ENCODE measurements at places on chromosomes 4 and X.

DNA sequence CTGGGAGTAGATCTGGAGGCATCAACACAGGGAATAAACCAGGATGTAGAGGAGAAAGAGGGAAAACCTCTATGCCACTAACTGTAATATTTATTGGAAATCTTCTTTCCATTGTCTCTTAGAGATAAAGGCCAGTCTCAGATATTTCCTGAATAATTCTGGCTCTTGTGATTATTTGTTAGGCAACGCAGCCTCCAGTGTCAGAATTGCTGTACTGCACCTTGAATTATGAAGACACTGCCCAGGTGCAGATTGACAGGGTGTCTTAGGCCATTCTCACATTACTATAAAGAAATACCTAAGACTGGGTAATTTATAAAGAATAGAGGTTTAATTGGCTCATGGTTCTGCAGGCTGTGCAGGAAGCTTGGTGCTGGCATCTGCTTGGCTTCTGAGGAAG, 100.7 kb upstream of the ZDHHC15 start:
- no peak for DNase-seq

GRCh38 chr4:28948501-28948900, 1771.7 kb upstream of the PCDH7 start:
- DNase-seq: no peak

DNA sequence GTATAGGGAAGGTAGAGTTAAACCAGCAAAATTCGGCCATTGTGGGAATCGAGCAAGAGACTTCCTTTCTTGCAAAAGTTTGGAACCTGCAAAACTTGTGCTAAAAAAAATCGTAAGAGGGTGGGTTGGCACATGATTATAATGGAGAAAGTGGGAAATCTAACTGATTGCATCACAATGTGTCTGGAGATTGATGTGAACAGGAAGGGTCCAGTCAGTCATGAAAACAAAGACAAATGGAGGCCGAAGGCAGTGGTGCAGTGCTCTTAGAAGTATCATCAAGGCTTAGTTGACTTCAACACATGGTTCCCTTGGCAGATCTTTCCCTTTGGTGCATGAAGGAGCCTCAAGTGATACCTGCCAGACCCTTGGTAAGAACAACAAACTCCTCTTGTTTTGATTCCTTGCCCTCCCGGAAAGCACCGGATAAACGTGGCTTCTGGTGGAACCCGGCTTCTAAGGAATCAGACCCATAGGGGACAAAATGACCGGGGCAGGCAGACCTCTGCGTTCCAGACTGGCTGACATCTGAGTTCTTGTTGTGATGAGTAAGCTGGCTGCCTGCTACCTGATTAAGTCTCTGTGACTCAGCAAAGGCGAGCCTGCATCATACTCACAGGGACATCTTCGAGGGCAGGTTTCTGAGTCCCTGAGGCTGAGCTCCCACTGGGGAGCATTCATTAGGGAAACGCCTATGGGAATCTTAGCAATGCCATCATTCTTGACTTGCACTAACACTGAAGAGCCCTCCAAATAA, 87.7 kb upstream of the MAP3K15 start:
- no peak for DNase-seq

DNA sequence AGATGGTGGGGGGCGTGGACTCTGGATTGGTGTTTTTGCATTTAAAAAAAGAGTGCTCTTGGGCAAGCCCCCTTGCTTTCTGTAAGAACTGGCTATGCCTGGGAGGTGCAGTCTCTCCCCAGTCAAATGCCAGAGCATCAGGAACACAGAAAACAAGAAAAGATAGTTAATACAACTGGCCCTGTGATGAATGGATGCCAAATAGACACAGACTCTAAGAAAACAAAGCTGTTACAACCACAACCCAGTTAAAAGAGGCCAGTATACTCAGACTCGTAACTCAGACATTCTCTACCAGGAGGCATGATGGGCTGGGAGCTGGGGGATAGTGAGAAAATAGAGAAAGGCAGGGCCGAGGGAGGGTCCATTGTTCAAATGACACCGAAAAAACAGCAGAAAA, 32.5 kb upstream of the C1QTNF7 start:
- DNase-seq: no peak

DNA sequence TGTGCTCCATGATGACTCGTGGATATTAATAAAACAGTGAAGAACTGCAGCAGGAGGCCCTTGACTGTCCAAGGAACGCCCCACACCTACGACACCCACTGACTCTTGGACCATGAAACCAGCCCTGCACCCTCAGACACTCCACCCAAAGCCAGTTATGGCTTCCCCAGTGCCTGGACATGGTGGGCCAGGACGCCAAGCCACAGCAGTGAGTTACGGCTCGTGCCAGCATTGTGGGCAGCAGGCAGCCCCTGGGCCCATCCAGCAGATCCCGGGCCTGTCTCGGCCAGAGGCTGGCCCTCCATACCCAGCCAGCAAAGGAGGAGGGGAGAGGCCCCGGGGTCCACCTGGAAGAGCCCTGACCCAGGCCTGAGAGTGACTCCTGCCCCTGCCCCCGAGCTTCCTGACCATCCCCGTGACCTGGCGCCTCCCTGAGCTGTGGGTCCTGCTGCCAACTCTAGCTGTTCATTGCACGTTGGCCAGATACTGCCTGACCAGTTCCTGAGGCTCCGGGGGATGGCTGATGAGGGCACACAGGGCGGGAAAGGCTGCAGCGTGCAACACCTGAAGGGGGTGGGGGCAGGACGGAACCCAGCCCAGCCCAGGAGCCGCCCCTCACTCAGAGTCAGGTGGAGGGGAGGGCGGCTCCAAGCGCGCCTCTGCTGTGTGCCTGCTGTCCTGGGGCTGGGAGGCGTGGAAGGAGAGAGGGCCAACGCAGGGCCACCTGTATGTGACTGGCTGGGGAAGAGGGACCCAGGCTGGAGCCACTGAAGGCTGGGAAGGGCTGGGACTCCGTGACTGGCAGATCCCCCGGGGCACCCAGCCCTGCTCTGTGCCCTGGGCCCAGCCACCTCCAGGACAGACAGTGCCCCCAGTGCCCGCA, 739 bp downstream of the SLC49A3 start:
- DNase-seq: no peak

Data from stimulated activated CD8-positive, alpha-beta memory T cell treated with anti-CD3 and anti-CD28 coated beads, Interleukin-12 subunit alpha, Interleukin-12 subunit beta, amount 100 ng/mL, for 1 hour (primary cell).